Mesenteric fat pad (tissue), 1 donor: ENCODE measurements at places on chromosomes 11 and 22. TPM values are rescaled to one million over a fixed set of nuclear protein-coding genes. Genes with fewer than 3 reads are reported as not detected.

OR5D18 gene
- total RNA-seq, result not detected

OR2AG2 gene
- 0.06 TPM for total RNA-seq

GRCh38 chr11:74288161-74288560 lies 23.3 kb downstream of the P4HA3 start:
- DNase-seq, result no peak

GRCh38 chr11:95072948-95073347 lies 6.2 kb downstream of the SRSF8 start:
- DNase-seq, result no peak

- no peak for DNase-seq
Observed at GRCh38 chr11:92423115-92424034, 198.8 kb downstream of the FAT3 start.

DNA sequence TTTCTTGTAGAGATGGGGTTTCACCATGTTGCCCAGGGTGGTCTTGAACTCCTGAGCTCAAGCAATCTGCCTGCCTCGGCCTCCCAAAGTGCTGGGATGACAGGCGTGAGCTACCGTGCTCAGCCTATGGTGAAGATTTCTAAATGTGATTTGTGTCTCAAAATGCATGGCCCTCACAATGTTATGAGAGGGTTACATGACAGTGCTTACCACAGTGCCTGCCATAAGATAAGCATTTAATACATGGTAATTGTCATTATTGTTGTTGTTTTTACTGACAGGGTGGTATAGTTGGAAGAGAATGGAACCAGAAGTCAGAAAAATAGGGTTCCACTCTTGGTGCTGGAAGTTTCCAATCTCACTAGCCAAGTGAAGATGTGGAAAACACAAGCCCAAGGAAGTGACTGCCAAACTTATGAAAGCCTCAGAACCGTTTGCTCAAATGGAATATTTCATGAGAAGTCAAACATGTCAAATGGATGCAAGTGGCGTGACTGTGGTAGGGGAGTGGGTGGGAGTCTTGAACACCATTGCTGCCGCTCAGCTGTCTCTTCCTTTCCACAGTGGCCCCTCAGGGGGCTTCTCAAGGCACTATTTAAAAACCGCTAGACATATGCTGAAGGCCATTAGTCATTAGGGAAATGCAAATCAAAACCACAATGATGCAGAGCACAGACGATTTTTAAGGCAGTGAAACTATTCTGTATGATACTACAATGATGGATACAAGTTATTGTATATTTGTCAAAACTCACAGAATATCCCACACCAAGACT lies 29.1 kb upstream of the LMO2 start:
- no peak for DNase-seq

DNA sequence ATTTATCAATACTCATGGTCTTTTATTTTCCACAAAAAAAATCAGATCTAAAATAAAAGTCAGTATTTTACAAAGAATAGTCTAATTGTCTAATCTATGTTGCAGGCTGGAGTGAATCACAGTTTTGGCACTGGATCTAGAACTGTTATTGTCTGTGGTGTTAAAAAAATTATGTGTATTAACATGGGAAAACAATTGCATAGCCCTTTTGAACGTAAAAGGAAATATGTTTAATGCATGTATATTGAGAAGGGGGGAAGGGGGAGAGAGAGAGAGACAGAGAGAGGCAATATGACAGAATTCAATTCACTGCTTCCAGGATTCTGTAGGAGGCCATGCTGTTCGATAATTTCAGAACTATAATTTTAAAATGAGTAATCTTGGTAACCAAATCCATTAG lies 324.9 kb upstream of the CCDC90B start:
- DNase-seq, result no peak

DNA sequence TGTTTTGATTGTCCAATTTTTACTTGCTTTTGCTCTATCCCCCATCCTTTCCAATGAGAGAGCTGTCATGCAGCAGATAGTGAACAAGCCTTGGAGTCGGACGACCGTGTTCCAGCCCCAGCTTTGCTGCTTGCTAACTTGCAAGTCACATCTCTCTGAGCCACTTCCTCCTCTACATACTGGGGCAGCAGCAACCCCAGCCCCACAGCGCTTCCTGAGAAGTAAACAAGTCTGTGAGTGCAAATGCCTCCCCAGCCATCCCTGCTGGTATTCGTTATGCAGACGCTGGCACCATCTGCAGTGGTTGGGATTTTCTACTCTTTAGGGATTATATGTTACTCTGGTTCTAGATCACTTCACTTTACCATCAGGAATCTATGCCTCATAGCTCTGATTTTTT lies 35.0 kb downstream of the TPBGL start:
- DNase-seq, result peak; percentile 89
